ENCODE measurements at places on chromosomes 3 and 15.

DNA sequence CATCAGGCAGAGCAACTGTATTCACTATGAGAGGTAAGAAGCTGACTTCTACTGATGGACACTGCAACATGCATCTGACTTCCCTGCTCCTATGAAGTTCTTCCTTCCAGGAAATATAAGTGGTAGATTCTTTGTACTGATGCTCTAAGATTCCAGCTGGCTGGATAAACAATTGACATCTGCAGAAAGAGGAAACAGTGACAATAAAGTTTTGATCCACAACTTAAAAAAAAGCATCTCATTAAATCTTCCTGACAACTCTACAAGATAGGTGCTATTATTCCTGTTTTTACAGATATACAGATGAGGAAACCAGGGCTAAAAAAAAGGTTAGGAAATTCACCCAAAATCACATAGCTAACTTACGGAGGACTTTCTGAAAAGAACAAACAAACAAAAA lies 142.8 kb downstream of the VPS13C start:
- no peak for DNase-seq

- DNase-seq = no peak
These were observed 39.2 kb downstream of the MBNL1 start for GRCh38 chr3:152307829-152308474.

DNA sequence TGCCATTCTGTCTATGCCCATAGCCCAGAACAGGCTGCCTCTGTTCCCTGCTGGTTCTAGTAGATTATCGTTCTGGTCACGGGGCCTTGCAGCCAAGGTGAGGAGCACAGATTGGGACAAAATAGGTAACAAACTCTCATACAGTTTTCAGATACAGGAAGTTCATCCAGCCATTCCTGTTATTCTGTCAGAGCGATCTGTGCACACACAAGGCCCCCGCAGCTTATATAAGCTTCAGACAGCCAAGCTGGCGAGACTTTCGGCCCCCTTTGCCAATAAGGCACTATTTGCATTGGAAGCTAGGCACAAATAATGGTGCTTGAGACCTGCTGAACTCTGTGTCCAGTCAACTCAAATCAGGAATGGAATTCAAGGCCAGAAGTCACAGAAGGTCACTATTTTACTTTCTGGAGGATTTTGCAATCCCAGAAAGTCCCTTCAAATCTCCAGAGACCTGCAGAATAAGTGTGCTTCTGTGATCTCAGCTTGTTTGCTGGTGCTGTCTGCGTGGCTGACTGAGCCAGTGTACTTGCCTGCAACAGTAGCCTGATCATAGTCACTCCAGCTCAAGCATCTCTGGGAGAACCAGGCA lies 69.4 kb downstream of the BFSP2 start:
- DNase-seq = no peak

- DNase-seq = no peak
These were observed at the start of gene BCL2A1 for GRCh38 chr15:79970624-79971434. TSS of gene BCL2A1 (minus strand) at chr15:79971196. CDS start at chr15:79971119, 77 bp downstream.

DNA sequence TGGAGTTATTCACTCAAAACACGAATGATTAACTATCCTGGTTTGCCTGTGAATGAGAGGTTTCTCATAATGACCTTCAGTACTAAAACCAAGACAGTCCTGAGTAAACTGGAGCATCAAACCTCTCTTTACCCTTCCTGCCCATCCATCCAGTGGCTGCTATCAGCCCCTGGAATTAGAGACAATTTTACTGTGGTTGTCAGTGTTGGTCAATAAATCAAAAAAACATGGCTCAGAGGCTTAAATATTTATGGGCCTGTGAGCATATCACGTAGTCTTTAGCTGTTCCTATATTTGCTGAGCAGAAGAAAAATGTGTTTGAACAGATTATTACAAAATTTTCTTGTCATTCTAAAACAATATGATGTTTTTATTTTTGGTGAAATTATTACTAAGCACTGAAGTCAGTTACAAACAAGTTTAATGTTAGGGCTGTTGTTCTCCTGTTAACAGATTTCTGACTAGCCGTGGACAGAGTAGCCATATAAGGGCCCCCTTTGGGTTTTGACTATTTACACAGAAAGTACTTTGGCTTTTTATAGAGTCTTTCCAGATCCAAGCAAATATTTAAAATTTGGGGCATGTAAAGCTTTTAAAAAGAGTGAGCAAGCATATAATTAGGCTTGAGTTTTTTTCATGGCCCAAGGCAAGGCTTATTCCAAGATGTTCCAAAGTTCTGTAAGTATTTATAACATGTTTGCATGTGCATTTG lies 580.9 kb downstream of the DIPK2A start:
- DNase-seq = no peak

DNA sequence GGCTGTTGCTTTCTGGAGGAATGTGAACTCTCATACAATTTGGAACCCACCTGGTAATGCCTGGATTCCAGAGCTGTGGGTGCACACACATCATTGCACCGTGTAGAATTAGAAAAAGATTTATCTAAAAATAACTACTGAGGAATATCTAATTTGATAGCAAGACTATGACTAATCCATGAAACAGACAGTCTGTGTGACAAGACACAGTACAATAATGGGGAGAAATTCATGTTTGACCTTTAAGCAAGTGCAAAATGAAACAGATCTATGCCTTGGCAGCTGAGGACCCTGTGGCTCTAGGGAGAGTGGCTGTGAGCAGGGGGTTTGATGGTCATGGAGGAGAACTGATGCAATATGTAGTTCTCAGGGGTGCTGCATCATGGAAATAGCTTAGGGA lies 7.9 kb upstream of the DOCK3 start:
- no peak for DNase-seq

GRCh38 chr3:171704002-171704401 lies 106.3 kb downstream of the PLD1 start:
- no peak for DNase-seq

GRCh38 chr3:9279966-9280365 lies 30.5 kb upstream of the SRGAP3 start:
- no peak for DNase-seq

- peak; percentile 29 for DNase-seq
These were observed 28.7 kb upstream of the PLOD2 start for GRCh38 chr3:146189519-146190173.

GRCh38 chr3:126424039-126424717 lies 29.5 kb downstream of the CFAP100 start:
- DNase-seq = no peak

DNA sequence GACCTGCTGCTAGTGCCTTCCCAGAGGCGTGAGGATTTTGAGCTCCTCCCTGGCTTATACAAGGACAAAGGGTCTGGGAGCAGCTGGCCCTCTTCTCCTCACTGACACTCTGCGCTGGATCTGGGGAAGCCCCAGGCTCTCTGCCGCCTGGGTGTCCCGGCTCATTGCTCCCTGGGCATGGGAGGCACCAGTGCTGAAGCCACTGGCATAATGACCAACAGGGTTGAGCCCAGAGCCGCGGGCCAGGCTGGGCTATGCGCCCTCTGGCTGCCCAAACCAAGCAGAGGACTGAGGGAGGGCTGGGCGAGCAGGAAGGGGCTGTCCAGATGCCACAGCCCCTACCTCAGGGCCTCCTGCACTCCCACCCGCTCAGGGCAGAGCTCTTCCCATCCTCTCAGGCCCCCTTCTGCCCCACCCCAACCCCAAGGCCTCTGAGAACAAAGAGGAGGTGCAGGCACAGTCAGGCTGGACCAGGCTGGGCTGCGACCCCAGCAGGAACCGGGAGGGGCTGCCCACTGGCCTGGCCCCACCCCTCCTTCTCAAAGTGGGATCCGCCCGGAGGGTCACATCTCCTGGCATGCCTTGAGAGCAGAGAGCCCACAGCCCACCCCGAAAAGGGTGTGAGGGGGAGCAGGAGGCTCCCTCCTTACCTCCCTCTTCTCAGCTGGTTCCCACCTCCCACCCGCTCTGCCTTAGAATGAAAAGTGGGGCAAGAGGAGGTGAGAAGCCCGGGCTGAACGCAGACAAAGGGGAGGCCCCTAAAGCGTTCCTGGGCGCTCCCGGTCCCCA lies 1.6 kb downstream of the LINGO1 start:
- DNase-seq = peak; percentile 44

GRCh38 chr3:65376426-65376825 lies 662.3 kb downstream of the MAGI1 start:
- no peak for DNase-seq

GRCh38 chr3:169914321-169914720 lies 2.9 kb downstream of the SAMD7 start:
- DNase-seq = no peak

- DNase-seq = no peak
These were observed 38.6 kb downstream of the TAFA4 start for GRCh38 chr3:68893600-68894239.

GRCh38 chr15:35507932-35508638 lies 37.9 kb downstream of the DPH6 start:
- DNase-seq = no peak

DNA sequence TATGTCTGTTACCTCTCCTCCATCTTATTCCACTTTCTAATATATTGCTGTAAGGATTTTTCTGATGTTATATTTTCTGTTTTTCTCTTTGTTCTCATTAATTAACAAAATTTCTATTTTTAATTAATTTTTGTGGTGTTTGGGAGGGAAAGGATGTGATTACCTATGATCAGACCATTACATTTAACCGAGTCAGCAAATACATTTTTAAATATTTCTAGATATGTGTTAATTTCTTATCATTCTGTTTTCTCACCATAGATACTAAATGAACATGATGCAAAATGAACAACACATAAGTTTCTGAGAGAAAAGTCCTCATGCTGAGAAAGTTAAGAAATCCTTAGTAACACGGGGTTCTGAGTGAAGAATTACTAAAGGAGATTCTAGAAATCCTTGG lies 80.6 kb upstream of the P2RY1 start:
- no peak for DNase-seq

GRCh38 chr3:49461443-49462171 lies 8.5 kb upstream of the DAG1 start:
- no peak for DNase-seq

DNA sequence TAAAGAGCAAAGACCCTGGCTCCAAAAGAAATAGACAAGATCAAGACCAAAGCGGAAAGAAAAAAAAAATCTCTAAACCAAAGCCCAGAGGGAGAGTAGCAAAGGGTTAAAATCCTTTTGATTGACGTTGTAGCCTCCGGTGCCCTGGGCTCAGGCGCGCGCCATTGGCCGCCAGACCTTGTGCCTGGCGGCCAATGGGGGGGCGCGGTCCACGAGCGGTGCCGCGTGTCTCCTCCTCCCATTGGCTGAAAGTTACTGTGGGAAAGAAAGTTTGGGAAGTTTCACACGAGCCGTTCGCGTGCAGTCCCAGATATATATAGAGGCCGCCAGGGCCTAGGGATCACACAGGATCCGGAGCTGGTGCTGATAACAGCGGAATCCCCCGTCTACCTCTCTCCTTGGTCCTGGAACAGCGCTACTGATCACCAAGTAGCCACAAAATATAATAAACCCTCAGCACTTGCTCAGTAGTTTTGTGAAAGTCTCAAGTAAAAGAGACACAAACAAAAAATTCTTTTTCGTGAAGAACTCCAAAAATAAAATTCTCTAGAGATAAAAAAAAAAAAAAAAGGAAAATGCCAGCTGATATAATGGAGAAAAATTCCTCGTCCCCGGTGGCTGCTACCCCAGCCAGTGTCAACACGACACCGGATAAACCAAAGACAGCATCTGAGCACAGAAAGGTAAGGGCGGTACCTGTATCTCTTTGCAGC lies at the start of gene HES1:
TSS of gene HES1 (plus strand) at position 343 of the 713 bp plus-strand sequence. CDS start at position 576, 233 bp downstream.
- DNase-seq = peak; percentile 93

DNA sequence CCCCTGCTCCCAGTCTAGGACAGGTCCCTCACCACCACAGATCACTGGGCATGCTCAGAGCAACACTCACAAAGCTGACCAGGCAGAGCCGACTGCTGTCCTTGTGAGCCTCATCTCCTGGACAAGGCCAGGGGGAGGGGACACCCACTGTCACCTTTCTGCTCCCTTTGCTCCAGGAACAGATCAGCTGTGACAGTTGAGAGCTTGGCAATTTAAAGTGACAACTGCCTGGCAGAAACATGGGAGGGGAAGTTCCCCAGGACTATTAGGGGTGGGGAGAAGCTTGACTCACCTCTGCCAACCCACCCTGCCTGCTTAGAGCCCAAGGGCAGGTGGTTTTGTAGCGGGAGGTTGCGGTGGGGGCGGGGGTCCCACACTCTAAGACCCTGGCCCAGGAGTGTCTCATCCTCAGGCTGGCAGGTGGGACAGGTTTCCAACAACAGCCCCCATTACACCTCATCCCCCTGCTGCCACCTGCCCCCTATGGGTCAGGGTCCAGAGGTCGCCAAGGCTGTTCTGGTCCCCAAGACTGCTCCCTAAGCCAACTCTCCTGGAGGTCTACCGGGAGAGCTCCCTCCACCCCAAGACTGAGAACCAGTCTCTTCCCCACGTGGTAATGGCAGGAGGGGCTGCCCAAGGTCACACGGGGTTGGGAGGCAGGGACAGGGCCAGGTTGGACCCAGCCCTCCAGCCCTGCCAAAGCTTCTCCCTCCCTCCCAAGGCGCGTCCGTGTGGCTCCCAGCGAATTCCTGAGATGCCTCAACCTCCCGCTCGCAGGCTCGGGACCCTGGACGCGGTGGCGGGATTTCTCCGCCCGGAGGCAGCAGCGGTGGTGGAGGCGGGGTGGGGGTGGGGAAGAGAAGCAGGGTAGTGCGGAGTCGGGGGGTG lies 80.4 kb downstream of the IQSEC1 start:
- DNase-seq = no peak

- DNase-seq = no peak
These were observed 49.7 kb upstream of the TPRG1 start for GRCh38 chr3:189122110-189122509.

DNA sequence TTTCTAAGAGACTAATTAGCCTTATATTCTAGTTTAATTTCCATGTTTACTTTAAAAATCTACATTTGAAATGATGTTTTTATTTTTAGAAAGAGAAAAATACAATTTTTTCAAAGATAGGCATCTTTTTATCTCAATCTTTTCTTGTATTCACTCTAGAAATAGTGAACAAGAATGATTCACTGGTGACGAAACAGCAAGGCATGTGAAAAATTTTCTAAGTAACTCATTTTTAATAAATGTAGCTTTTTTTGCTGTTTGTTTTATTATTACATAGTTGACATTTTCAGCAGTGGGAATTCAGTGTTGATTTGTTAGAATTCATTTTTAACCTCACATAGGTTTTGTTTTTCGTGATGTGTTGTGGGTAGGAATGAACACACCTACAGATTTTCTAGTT lies 1226.4 kb downstream of the NSUN3 start:
- no peak for DNase-seq

GRCh38 chr15:99486371-99487336 lies 79.1 kb upstream of the MEF2A start:
- peak; percentile 28 for DNase-seq

DNA sequence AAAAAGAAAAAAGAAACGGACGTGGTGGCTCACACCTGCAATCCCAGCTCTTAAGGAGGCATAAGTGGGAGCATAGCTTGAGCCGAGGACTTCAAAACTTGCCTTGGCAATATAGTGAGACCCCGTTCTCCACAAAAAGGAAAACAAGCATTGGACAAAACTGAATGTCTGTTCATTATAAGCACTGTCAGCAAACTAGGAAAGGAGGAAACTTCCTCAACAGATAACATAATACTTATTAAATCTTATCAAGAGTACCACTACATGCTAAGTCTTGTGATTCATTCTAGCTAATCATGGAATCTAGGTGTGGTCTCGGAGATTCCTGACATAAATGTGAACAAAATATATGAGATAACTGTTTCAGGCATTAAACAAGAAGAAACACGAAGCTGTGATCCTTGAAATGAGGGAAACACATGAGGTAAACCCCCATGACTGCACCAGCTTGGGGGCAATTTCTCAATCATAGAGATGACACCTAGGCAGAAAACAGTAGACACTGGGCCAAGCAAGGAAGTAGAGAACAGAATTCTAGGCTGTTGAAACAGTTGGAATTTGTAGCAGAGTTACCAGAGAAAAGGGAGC lies 33.3 kb downstream of the TRPM7 start:
- no peak for DNase-seq

- no peak for DNase-seq
These were observed 9.2 kb upstream of the SSR3 start for GRCh38 chr3:156563900-156564682.

- DNase-seq = no peak
These were observed 537.7 kb upstream of the MDFIC2 start for GRCh38 chr3:70849911-70850699.

Measured in endothelial cell (in vitro differentiated cells).